ENCODE measurements at places on chromosomes 5 and 9.

- no peak for DNase-seq
These were observed 172.0 kb upstream of the TBC1D2 start for GRCh38 chr9:98427491-98427890.

DNA sequence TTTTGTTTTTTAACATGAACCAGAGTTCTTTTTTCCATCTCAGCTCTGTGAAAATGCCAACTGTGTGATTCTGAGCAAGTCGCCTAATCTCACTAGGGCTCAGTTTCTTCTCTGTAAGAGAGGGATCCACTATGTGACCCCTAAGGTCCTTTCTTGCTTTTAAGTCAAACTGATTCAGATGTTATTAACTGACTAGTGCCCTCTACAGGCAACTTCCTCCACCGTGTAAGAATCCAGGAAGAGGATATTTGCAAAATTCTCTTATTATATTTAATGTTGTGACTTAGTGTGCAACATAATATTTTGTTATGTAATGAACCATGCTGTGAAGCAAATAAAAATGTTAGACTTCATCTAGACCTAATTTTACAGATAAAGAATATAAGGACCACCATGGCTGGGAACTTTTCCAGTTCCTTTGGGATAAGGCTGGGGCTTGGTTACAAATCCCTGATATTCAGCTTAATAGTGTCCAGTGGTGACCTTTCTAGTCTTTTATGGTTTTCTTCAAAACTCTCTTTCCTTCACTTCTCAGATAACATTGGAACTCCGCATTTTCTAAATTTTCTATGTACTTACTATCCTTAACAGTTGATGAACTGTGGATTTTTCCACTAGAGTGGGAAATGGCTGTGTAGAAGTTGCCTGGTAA is 244.7 kb downstream of the PIK3R1 start:
- DNase-seq: peak; percentile 54

GRCh38 chr5:169591636-169592035 is 8.1 kb downstream of the SPDL1 start:
- DNase-seq: no peak

GRCh38 chr5:55915783-55916182 is 64.6 kb downstream of the IL31RA start:
- no peak for DNase-seq

DNA sequence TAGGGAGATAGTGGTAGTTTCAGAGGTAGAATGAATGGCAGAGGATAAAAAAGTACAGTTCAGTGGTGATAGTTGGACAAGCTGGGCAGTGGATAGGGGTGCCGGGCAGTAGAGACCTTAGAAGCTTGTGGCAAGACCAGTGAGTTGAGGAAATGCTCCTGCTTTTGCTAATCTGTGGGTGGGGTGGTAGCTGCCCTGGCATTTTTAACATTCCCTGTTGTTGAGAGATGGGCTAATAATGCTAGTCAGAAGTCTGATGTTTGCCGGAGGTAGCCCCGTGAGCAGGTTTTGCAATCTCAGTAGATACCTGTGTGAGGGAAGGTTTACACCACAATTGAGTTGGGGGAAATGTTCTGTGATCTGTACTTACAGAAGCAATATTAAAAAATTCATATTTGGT is 91.1 kb downstream of the TRIO start:
- no peak for DNase-seq

- DNase-seq: no peak
These were observed 158.6 kb upstream of the GNA14 start for GRCh38 chr9:77806741-77807140.

- DNase-seq: no peak
These were observed 602.6 kb downstream of the TLR4 start for GRCh38 chr9:118306801-118307200.

DNA sequence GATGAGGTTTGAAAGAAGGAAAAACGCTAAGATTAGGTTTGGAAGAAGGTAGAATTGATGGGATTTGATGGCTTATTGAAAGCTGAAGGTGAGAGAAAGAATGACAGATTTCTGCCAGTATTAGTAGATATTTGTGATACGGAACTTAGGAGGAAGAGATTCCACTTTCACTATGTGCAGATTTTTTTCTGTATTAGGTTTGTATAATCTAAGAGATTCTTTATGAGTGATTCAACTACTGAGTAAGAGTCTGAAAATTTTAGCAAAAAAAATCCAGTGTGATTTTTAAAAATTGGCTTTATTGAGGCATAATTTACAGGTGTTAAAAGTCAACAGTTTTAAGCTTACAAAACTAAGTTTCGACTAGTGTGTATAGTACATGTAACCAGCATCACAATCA is 54.1 kb downstream of the AP3S1 start:
- no peak for DNase-seq

DNA sequence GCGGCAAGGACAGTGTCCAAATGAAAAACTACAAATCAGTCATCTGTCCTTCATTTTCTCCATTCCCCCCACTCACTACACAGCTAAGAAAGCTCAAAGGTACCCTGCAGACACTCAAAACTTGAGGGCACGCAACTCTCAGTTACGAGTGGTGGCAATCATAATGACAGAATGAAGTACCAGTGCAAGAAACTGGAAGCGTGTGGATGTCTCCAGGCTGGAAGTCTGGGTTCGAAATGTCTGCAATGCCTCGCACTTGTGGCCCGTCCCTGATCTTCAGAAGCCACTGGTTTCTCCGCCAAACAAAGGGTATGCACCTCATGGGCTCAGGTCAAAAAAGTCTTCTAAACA is 597 bp upstream of the CENPH start:
- DNase-seq: no peak

- no peak for DNase-seq
These were observed 374.8 kb upstream of the KIF2A start for GRCh38 chr5:61931236-61931635.

GRCh38 chr5:137218471-137218870 is 280.7 kb downstream of the SPOCK1 start:
- DNase-seq: no peak

GRCh38 chr5:95823738-95824609 is 1.4 kb upstream of the GLRX start:
- DNase-seq: peak; percentile 88

DNA sequence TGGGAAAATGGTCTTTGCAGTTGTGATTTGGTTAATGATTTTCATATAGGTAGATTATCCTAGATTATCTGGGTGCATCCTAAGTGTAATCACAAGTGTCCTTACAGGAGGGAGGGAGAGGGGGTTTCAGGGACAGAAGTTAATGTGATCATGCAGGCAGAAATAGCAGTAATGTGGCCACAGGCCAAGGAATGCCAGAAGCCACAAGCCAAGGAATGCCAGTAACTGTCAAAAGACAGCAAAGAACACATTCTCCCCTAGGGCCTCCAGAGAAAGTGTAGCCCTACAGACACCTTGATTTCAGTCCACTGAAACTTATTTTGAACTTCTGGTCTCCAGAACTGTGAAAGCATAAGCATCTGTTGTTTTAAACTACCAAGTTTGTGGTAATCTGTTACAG is 2074.5 kb downstream of the MAT2B start:
- no peak for DNase-seq

GRCh38 chr5:131883984-131884383 is 61.5 kb downstream of the MEIKIN start:
- no peak for DNase-seq

DNA sequence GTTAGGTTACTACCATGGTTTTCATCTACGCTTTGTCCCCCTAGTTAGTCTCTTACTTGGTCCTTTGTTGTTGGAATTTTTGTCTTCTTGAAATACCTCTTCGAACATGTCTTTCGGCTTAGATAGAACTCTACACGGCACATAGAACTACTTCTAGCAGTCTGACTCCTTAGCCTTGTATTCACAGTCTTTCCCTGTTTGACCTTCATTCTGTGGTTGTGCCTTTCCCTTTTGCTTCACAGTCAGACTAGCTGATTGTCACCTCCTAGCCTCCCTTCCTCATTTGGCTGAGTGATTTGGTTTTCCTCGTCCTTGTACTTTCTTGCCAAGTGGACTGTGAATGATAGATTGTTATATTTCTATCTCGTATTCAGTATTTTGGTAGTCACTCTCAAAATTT is 10.7 kb downstream of the SMAD5 start:
- DNase-seq: no peak

GRCh38 chr9:92720209-92720765 is 44.3 kb downstream of the BICD2 start:
- DNase-seq: no peak

- DNase-seq: no peak
These were observed 99.6 kb downstream of the BASP1 start for GRCh38 chr5:17316970-17317459.

DNA sequence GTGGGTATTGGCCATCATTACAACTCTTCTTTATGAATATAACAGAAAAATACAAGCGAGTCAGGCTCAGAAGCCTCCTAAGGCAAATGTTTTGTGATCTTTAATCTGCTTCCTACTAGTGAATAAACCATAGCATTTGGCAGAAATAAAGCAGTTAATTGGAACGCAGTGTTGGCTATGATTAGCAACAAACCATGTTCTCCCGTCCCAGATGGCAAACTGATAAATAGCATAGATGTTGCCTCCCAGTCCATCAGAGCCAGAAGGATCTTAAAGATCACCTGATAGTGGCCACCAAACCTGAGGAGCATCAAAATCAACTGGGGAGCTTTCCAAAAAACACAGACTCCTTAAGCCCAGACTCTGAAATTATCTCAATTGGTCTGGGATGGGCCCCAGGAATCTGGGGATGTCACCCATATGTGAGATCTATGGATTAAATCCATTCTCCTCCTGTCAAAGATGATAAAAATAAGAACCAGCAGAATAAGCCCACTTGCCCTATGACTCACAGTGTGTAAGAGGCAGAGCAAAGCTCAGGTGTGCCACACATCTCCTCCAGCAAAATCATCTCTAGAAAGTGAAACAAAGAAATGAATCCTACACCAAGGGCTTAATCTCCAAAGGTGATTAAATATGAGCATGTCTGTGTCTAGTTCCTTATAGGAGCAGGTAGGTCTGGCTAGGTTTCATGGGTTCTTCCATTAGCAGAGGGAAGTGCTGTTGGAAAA is 50.3 kb downstream of the APBA1 start:
- no peak for DNase-seq

DNA sequence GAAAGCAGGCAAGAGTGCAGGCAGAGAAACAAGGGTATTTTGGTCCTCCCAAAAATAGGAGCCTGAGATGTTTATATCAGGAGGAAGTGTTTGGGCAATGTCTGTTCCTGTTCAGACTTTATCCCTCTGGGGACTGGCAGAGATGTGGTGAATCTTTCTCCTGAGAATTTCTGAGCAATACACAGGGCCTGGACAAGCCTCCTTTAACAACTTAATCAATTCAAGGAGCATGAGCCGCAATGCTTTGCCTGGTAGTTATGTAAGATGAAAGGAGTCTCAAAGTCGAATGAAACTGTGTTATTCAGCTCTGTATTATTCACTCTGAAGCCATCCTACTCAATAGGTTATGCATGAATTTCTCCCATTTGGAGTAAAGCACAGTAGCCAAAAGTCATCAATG is 365.6 kb downstream of the MAN2A1 start:
- no peak for DNase-seq

- DNase-seq: no peak
These were observed 4.7 kb downstream of the VDAC1 start for GRCh38 chr5:134000091-134000511.

- DNase-seq: no peak
These were observed 25.6 kb downstream of the MED27 start for GRCh38 chr9:132054024-132054423.

DNA sequence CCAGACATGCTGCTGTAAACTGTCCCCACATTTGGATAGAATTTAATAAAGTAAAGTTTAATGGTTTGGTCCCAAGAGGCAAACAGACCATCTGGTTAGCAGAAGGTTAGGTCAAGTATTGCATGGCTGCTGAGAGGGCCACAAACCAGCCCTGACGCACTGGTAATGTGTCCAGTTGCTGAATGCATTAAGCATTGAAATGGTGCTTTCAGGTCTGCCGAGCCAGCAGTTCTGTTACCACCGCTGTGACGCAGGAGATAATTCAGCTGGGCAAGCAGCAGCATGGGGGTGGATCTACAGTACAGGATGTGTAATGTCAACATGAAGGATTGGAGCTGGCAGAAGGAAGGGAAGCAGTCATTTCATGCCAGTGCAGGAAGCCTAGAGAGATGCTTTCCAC is 16.0 kb downstream of the ZNF462 start:
- no peak for DNase-seq
